CD4-positive, alpha-beta T cell (primary cell): ENCODE measurements at places on chromosomes 4 and X. TPM values are rescaled to one million over a fixed set of nuclear protein-coding genes. Genes with fewer than 3 reads are reported as not detected.

DNA sequence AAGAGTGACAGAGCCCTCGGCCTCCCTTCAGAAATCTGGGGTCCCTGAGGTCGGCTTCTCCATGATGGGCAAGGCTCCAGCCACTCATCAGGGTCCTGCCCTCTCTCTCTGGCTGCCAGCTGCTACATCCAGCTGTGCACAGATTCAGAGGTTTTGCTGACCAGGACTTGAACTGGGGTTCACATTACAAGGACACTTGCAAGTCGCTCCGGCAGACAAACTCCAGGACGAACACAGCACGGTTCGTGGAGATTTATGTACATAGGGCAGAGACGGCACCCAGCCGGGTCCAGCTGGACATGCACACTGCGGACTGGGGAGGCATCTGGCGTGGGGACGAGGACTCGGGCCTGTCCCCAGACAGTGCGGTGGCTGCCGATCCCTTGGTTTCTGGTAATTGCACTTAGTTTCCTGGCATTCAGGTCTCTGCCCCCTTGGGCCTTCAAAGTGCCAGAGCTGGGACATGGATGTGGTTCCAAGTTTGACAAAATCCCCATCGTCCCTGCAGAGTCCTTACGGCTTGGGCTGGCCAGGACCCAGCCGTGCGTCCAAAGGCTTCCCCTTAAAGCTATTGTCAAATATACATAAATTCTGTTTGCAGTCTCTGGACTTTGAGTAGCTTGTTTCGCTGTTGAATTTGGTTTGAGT, 6.2 kb upstream of the C4orf50 start:
- H3K4me3 ChIP-seq, result no peak overlapping the region
- H3K4me1 ChIP-seq, result no peaks in the 10 kb centered on the region
- H3K27ac ChIP-seq, result no peak overlapping the region
- H3K27me3 ChIP-seq, result no peaks in the 10 kb centered on the region

DNA sequence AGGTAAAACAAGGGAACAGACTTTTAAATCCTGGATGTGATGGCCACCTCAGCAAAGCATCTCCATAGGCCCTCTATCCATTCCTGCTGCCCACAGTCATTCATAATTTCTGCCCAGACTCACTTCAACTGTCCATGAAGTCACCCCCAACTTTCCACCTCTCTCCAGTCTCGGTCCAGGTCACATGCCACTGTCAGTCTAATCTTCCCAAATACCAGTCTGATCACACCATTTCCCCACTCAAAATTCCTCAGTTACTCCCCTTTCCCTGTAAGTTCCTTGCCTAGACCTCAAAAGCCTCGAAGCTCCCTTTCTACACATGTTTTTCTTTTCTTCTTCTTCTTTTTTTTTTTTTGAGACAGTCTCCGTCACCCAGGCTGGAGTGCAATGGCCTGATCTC, 51.2 kb upstream of the HOPX start:
- no peak for DNase-seq
- no peaks in the 10 kb centered on the region for H3K36me3 ChIP-seq
- no peak overlapping the region for H3K27ac ChIP-seq
- H3K4me3 ChIP-seq, result no peak overlapping the region
- no peaks in the 10 kb centered on the region for H3K27me3 ChIP-seq
- no peaks in the 10 kb centered on the region for H3K4me1 ChIP-seq

DNA sequence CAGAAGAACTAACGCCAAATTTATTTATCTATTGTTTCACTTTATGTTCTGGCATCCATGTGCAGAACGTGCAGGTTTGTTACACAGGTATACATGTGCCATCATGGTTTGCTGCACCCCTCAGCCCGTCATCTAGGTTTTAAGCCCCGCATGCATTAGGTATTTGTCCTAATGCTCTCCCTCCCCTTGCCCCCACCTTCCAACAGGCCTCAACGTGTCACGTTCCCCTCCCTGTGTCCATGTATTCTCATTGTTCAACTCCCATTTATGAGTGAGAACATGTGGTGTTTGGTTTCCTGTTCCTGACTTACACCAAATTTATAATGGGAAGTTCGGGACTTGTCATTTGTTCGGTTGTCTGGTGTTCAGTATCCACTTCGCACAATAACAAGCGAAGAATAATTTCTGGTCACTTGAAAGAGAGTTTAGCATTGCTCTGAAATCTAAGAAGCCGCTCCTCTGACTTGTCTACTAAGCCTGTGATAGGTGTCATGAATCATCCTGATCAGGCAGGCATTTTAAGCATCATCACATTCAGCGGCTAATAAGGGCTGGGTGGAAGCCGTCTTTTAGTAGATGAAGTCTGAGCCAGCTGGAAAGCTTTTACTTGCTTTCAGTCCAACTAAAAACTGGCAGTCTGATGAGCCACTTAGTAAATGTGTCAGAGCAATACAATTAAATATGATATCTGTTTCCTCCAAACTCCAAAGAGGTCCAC, 1065.7 kb upstream of the PABPC4L start:
- H3K27ac ChIP-seq, result no peak overlapping the region
- H3K4me1 ChIP-seq, result no peaks in the 10 kb centered on the region
- no peak for DNase-seq
- no peak overlapping the region for H3K4me3 ChIP-seq
- H3K36me3 ChIP-seq, result no peaks in the 10 kb centered on the region

DNA sequence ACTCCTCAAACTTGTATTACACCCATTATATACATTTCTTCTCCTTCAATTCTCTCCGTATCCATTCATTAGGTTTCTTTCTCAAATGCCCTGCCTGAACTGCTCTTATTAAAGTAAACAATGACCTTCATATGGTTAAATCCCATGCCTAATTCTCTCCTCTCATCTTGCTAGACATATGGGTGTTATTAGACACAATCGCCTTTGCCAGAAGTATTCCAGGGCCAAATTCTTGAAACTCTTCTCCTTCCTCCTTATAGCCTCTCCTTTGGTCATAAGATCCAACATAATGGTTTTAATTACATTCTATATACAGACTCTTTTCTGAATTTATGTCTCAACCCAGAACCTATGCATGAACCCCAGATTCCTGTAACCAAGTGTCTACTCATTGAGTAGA, 4.8 kb downstream of the ANXA10 start:
- H3K36me3 ChIP-seq, result no peaks in the 10 kb centered on the region
- no peak overlapping the region for H3K4me3 ChIP-seq
- no peaks in the 10 kb centered on the region for H3K4me1 ChIP-seq
- DNase-seq, result no peak

DNA sequence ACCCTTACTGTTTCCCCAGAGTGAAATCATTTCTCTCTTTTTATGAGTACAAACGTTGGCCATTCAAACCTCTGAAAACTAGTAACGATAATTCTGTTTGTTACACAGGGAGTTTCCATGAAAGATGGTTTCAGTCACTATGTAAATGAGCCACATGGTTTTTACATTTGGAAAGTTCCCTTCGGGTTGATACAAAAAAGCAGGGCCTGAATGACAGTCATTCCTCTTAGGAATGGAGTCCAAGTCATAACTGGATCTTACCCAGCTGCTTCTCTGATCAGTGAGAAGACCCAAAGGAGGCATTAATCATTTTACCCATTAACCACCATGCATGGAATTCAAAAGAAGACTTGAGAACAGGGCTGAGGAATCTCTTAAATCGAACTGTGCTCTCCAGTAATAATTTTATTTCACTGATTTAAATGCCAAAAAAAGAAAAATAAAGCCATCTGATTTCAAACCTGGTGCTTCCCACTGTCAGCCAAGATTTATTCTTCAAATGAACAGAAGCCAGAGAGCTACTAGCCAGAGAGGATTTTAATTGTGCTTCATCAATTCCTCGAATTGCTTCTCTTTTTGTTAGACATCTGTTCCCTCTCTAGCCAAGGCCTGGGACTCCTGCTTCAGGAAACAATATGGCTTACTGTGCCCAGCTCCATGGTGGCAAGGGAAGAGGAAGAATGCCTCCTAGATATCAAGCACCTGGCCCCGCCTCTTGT, 3.2 kb downstream of the SOWAHB start:
- H3K27me3 ChIP-seq, result peaks cover 34% of the 10 kb centered on the region
- H3K4me1 ChIP-seq, result peaks cover 15% of the 10 kb centered on the region
- no peak for DNase-seq
- no peak overlapping the region for H3K27ac ChIP-seq

DNA sequence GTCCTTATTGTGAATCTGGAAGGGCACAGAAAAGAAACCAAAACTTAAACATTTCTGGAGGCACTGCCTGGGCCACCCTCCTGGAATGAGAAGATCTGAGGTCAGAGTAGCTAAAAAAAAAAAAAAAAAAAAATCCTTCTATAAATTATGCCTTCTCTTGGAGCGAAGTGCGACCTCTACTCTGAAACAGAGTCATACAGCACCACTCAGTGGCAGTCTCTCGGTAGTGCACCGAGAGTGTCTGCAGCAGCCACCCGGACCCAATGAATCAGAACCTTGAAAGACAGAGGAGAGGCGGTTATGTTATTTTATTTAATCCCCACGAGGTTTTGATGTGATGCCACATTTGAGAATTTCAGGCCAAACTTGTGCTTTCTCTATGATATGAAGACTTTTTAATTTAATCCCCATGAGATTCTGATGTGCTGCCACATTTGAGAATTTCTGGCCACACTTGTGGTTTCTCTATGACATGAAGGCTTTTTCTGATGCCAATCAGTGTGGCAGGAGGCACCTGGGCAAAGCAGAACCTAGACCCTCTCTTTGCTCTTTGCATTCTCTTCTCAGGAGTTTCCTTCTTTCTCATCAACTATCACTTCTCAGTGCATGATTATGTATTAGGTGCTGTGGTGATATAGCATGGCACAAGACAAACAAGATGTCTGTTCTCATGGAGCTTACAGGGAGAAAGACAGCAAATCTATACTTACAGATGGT, 5.6 kb upstream of the CT47C1 start:
- no peaks in the 10 kb centered on the region for H3K36me3 ChIP-seq
- H3K4me1 ChIP-seq, result no peaks in the 10 kb centered on the region
- no peaks in the 10 kb centered on the region for H3K27me3 ChIP-seq
- no peak overlapping the region for H3K4me3 ChIP-seq

- H3K27ac ChIP-seq, result no peak overlapping the region
- H3K27me3 ChIP-seq, result peaks cover 47% of the 10 kb centered on the region
- H3K36me3 ChIP-seq, result no peaks in the 10 kb centered on the region
- peaks cover 10% of the 10 kb centered on the region for H3K4me1 ChIP-seq
- H3K4me3 ChIP-seq, result no peak overlapping the region
These were observed 99.2 kb upstream of the TENM3 start for GRCh38 chr4:182143822-182144625.

- no peaks in the 10 kb centered on the region for H3K36me3 ChIP-seq
- no peak for DNase-seq
- no peaks in the 10 kb centered on the region for H3K4me1 ChIP-seq
- no peak overlapping the region for H3K27ac ChIP-seq
- H3K4me3 ChIP-seq, result no peak overlapping the region
These were observed 11.9 kb upstream of the ADH7 start for GRCh38 chr4:99447079-99447478.

DNA sequence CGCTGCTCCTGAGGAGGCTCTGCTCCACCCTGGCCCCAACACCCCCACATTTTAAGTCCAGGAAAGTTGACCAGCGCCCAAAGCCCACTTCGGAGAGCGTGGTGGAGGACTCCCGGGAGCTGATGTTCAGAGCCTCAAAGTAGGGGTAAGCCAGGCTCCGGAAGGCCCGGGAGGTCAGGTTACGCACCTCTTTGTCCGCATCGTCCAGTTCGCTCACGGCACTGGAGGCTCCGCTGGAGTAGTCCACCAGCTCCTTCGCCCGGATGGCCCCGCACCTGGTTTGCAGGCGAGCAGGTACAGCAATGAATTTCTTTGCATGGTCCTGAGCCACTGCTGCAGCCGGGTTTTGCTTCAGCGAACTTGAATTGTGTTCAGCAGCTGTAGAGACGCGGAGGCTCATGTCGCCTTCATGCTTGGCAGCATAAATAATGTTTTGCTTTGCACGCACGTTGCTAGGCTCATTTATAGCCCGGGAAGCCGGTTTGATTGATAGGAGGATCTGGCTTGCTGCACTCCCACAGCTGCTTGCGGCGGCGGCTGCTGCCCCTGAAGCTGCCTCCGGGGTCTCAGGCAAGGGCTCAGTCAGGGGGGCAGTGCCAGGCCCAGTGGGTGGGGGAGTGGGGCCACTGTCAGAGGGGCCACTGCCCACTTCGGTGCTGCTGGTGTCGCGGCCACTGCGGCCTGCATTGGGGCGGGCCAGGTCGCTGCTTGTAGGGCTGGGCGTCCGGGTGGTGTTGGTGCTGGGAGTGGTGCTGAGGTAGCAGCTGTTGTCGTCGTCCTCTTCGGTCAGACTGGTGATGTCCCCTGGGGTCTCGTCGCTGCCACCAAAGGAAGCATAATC, 4.8 kb downstream of the C4orf54 start:
- H3K4me1 ChIP-seq, result no peaks in the 10 kb centered on the region
- H3K36me3 ChIP-seq, result no peaks in the 10 kb centered on the region
- no peak for DNase-seq
- no peak overlapping the region for H3K4me3 ChIP-seq
- H3K27ac ChIP-seq, result no peak overlapping the region

DNA sequence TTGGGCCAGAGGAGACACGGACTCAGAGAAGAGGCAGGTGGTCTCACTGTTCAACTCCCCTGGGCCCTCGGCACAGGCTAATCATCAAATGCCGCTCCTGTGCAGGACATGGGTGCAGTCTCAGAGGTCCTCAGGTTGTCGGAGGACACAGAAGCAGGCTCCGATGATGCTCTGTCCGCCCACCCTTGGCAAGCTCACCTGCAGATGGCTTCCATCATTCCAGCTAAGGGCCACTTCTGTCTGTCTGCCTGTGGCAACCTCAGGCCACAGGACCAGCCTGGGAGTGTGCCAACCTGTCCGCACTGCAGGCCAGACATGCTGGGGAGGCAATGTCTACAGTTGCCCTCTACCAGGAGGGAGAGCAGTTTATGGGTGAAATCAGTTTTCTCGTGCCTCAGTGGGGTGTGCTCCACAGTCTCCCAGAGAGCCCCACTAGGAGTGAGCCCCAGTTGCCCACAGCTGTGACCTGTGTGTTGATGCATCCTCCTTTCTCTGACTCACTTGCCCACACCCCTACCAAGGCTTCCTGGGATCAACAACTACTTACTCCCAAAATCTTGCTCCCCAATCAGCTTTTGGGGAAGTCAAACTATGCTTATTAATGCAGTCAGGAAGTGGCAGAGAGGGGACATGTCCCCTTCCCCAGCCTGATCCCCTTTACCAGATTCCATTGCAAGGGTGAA, 55.9 kb downstream of the HTRA3 start:
- H3K27me3 ChIP-seq, result no peaks in the 10 kb centered on the region
- H3K4me3 ChIP-seq, result no peak overlapping the region
- DNase-seq, result no peak

- DNase-seq, result no peak
- H3K4me1 ChIP-seq, result peaks cover 3% of the 10 kb centered on the region
- H3K27me3 ChIP-seq, result no peaks in the 10 kb centered on the region
These were observed 10.4 kb downstream of the DCTD start for GRCh38 chr4:182906786-182907185.

- H3K36me3 ChIP-seq, result no peaks in the 10 kb centered on the region
- no peak overlapping the region for H3K27ac ChIP-seq
These were observed 81.2 kb downstream of the SHROOM3 start for GRCh38 chr4:76515975-76516843.

- no peak overlapping the region for H3K27ac ChIP-seq
- H3K4me1 ChIP-seq, result no peaks in the 10 kb centered on the region
- H3K27me3 ChIP-seq, result no peaks in the 10 kb centered on the region
- no peak overlapping the region for H3K4me3 ChIP-seq
These were observed 85.2 kb downstream of the SLC16A2 start for GRCh38 chrX:74506317-74507115.

The HAUS7 gene
- total RNA-seq, result 25.6 TPM

The TCEAL9 gene
- total RNA-seq, result not detected

The RBMXL3 gene
- total RNA-seq, result not detected

The PABPC1L2B gene
- not detected for total RNA-seq

The TLR3 gene
- total RNA-seq, result 0.47 TPM

The ELF4 gene
- 17.4 TPM for total RNA-seq
